ENCODE measurements at places on chromosomes 5 and 9.

GRCh38 chr5:88924330-88924657 is 41.3 kb upstream of the MEF2C start:
- no peak for DNase-seq

DNA sequence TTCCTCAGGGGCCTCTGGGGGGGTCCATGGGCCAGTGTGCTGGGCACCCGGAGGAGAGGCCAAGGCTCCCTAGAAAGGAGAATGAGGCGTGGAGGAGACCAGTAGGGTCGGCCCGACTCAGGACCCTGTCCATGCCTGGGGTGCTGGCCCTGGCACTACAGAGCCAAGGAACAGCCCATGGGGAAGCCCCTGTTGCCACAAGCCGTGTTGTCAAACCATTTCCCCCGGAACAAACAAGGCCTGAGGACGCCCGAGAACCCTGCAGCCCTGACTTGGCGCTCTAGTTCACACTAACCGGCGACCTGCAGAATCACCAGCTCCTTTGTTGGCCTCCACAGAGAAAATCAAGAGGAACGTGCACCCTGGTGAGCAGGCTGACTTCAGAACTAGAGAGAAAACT is 41.6 kb upstream of the SLC12A7 start:
- no peak for DNase-seq

DNA sequence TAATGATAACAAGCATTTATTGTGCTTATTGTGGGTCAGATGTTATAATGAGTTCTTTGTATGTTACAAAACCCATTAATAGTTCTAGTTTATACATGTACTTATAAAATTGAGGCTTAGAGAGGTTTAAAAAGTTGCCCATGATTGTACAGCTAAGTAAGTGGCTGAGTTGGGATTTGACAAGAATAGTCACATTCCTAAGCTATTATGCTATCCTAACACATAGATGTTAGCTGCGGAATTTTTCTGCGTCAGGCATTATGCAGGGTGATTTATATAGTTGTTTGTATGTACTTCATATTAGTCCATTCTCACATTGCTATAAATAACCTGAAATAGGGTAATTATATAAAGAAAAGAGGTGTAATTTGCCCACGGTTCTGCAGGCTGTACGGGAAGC is 12.5 kb downstream of the COMMD10 start:
- no peak for DNase-seq

GRCh38 chr5:61551637-61552313 is 219.7 kb downstream of the ZSWIM6 start:
- no peak for DNase-seq

GRCh38 chr5:6602441-6602840 is 30.4 kb downstream of the NSUN2 start:
- no peak for DNase-seq

GRCh38 chr5:137486707-137487106 is 12.4 kb downstream of the SPOCK1 start:
- DNase-seq: no peak

- DNase-seq: no peak
Observed at GRCh38 chr5:63261695-63262094, 683.1 kb downstream of the LRRC70 start.

DNA sequence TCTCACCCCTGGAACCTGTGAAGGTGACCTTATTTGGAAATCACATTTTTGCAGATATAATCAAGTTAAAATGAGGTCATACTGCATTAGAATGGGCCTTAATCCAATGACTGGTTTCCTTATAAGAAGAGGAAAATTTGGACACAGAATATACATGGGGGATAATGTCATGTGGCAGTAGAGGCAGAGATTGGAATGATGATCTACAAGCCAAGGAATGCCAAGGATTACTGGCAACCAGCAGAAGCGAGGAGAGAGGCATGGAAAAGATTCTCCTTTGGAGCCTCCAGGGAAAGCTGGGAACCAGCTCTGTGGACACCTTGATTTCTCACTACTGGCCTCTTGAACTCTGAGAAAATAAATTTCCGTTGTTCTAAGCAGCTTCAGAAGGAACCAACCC is 20.2 kb upstream of the CEP78 start:
- DNase-seq: no peak

DNA sequence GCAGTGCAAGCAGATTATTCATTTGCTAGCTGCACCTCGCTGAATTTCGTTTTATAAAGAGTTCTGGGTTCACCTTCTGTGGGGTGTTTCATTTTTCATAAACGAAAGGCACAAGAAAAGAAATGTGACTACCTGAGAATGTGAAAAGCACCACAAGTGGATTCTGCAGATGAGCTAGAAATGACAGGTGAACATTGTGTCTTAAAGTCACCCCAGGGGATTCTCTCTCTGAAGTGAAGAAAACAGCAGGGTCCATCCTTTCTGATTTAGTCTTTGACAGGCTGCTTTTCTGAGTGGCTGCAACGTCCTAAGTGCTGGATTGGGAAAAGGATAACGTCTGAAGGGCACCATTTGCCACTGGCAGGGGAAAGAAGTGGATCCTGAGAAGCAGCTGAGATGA is 469.3 kb downstream of the SPATA31D1 start:
- no peak for DNase-seq

GRCh38 chr9:22160221-22160620 is 151.1 kb upstream of the CDKN2B start:
- no peak for DNase-seq

Measured in NCI-H187 (cell line).